Camera-type eye (tissue), 1 donor: ENCODE measurements at places on chromosomes 6 and 20. TPM values are rescaled to one million over a fixed set of nuclear protein-coding genes. Genes with fewer than 3 reads are reported as not detected.

Gene TCF15
- total RNA-seq = 0.44 TPM

Gene ANKRD66
- not detected for total RNA-seq

Gene SPATS1
- total RNA-seq = not detected

Gene RAD21L1
- 0.38 TPM for total RNA-seq

Gene PSORS1C2
- total RNA-seq = not detected

Gene ROS1
- not detected for total RNA-seq

Gene HLA-DQA1
- 0.38 TPM for total RNA-seq

Gene TCEA2
- 41.7 TPM for total RNA-seq

Gene NUP43
- total RNA-seq = 41.5 TPM

Gene CLVS2
- total RNA-seq = 11.6 TPM

Gene EDN1
- 5.4 TPM for total RNA-seq

Gene NKX2-2
- not detected for total RNA-seq

Gene SPATA25
- total RNA-seq = 7.6 TPM

Gene SLX4IP
- total RNA-seq = 10.3 TPM

Gene SEMG1
- not detected for total RNA-seq

Gene ULBP1
- 0.60 TPM for total RNA-seq

Gene MYLK4
- 9.9 TPM for total RNA-seq

Gene CASS4
- total RNA-seq = 1.4 TPM

Gene AKIRIN2
- total RNA-seq = 59.8 TPM

Gene ADISSP
- 8.1 TPM for total RNA-seq

Gene KCNS1
- 1.5 TPM for total RNA-seq

Gene SEL1L2
- total RNA-seq = 0.60 TPM

Gene EYA2
- total RNA-seq = 18.0 TPM

Gene SULF2
- total RNA-seq = 111 TPM

Gene ZNF334
- 34.7 TPM for total RNA-seq
